ENCODE measurements at places on chromosomes 1 and 21. TPM values are rescaled to one million over a fixed set of nuclear protein-coding genes. Genes with fewer than 3 reads are reported as not detected.
A peak's percentile ranks its signal among the peaks of the same experiment; 100 is the strongest.

DNA sequence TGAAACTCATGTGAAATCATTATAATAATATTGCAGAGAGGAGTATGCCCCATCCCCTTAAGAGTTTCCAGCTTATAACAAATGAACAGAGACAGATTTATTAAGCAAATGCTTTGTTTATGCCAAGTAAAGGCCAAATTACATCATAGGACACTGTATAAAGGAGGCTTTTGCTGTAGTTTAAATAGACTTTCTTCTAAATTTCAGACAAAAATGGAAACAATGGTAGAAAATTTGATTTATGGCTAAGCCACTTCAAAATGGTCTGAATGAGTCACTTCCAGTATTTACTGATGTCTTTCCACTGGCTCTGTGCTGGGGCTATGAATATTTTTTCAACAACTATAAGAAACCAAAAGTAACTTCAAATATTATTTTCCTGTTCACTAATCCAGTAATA is 81.1 kb upstream of the ST6GALNAC5 start:
- DNase-seq, result no peak

DNA sequence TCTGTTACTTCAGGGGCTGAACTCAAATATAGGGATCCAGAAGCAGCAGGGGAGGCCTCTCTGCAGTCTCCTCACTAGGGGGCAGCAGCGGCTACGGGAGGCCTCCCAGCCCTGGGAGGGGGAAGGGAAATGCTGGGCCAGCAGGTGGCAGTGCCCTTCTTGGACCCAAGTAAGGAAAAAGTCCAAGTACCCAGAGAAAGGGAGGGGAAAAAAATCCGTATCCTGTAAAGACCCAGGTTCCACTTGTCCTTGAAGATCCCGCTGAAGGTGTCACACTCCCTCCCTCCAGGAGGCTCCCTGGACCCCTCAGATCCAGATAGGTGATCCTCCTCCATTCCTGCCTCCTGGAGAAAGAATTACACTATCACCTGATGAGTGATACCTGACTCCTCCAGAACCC is 14.1 kb upstream of the NUAK2 start:
- DNase-seq, result peak; percentile 92

- no peak for DNase-seq
These were observed 29.3 kb downstream of the SOD1 start for GRCh38 chr21:31688603-31689368.

DNA sequence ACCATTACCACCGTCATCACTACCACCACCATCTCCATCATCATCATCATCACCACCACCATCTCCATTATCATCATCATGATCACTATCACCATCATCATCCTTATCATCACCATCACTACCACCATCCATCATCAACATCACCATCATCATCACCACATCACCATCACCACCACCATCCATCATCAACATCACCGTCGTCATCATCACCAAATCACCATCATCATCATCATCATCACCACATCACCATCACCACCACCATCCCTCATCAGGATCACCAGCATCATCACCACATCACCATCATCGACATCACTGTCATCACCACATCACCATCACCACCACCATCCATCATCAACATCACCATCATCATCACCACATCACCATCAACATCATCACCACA is 203.0 kb upstream of the VAMP3 start:
- no peak for DNase-seq

The GBP7 gene
- total RNA-seq, result not detected
